ENCODE measurements at places on chromosomes 5 and 9.
A peak's percentile ranks its signal among the peaks of the same experiment; 100 is the strongest.

GRCh38 chr5:154103233-154103632, 64.5 kb downstream of the MFAP3 start:
- DNase-seq: peak; percentile 54

DNA sequence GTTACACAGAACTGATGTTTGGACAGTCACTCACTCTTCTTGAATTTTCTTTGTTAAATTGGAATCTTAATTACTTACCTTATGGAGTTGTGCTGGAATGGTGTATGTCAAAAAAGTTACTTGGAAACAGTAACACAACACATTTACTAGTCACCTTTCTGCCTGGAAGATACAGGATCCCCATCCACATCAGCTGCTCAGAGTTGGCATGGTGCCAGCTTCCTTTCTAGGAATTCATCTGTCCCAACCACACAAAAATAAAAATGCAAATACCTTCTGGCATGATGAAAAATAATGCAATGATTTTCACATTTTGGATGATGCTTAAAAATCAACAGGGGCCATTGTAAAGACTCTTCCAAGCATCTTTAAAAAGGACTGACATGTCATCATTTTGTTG, 341.5 kb downstream of the TMEM38B start:
- DNase-seq: peak; percentile 65

DNA sequence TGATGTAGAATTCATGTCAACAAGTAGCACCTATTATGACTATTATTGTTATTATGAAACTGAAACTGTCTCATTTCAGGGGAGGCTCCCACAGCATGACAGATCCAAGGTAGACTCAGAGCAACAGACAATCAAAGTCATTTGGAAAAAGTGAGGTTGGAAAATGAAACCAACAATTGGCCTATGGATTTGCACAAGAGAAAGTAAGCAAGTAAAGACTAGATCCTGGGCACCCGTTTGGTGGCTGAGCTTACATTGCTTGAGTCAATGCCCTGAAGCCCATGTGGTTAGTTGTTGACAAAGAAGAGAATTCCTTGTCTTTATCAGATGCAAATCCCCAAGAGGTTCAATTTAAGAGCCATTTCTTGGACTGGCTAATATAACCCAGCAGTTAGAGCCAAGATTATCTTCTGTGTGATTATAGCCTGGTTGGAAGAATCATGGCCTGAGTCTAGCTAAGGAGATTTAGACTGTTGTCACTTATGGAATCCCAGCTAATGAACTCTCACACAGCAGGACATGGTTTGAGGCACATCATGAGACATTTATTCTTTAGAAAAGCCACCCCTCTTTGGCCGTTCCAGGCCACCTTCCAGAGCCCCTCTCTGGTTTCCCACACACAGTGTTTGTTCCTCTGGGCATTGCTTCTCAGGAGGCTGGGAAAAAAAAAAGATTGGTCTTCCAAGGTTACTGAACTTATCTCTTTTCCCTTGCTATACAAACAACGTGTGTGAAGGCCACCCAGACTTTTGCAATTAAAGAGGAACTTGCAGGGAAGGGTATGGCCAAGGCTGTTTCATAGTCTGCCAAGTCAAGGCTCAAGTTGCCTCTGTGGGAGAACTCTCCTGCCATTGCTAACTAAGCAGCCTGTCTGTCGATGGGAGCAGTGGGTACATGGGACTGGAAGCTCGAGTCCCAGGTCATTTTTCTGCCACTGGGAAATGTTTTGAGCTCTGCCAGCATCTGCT, 399.5 kb downstream of the ENC1 start:
- DNase-seq: no peak

GRCh38 chr5:139004374-139005307, 129.5 kb upstream of the LRRTM2 start:
- no peak for DNase-seq

GRCh38 chr5:124908581-124909451, 162.4 kb upstream of the ZNF608 start:
- peak; percentile 51 for DNase-seq
